EL (cell line): ENCODE measurements at places on chromosomes 11 and 22.

- no peak for DNase-seq
These were observed 10.4 kb upstream of the EIF3M start for GRCh38 chr11:32573228-32573627.

GRCh38 chr11:116686866-116687265, 85.9 kb downstream of the BUD13 start:
- DNase-seq = no peak

GRCh38 chr11:71927820-71928736, at the start of gene XNDC1N:
Gene XNDC1N (minus strand): TSS chr11:71928594. CDS start chr11:71923353, 5,241 bp downstream.
- DNase-seq = peak; percentile 92

DNA sequence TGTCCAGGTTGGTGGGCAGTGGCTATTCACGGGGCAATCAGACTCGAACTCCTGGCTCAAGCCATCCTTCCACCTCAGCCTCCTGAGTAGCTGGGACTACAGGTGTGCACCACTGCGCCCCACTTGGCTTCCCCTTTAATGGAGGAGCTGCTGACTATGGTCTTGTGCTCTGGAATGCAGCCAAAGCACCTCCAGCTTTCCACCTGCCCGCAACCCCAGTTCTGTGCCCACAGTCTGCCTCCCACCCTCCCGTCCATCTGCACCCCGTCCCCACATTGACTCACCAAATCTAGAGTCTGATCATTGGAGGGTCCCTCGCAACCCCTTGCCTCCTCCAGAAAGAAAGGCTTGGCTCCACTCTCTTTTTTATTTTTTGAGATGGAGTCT, 41.0 kb downstream of the KCNJ4 start:
- no peak for DNase-seq

DNA sequence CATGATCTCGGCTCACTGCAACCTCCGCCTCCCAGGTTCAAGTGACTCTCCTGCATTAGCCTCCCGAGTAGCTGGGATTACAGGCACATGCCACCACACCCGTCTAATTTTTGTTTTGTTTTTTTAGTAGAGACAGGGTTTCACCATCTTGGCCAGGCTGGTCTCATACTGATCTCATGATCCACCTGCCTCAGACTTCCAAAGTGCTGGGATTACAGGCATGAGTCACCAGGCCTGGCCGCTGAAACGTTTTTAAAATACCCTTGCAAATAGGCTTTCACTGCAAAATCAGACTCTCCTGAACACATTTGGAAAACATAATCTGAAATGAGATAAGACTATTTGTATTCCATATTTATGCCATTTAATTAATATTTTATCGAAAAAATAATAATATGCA, 826.1 kb upstream of the CNTN5 start:
- DNase-seq = no peak

GRCh38 chr11:122360875-122361274, 244.9 kb upstream of the BLID start:
- no peak for DNase-seq
